Left kidney (tissue), 8 donors: ENCODE measurements at places on chromosomes 1 and 21. TPM values are rescaled to one million over a fixed set of nuclear protein-coding genes. Genes with fewer than 3 reads are reported as not detected.

DNA sequence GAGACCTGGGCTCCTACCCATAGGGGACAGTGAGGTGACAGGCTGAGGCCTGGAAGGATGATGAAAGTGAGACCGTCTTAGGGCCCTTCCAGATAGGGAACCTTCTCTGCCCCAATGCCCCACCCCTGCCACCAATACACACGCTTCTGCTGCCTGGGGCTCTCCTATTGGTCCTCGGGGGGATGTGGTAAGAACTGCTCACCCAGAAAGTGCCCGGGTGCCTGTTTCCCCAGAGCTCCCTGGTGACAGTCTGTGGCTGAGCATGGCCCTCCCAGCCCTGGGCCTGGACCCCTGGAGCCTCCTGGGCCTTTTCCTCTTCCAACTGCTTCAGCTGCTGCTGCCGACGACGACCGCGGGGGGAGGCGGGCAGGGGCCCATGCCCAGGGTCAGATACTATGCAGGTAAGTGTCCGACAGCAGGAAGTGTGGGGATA is 948 bp downstream of the SEMA4A start:
- no peak for DNase-seq

LHX8 gene
- not detected for polyA plus RNA-seq

DNA sequence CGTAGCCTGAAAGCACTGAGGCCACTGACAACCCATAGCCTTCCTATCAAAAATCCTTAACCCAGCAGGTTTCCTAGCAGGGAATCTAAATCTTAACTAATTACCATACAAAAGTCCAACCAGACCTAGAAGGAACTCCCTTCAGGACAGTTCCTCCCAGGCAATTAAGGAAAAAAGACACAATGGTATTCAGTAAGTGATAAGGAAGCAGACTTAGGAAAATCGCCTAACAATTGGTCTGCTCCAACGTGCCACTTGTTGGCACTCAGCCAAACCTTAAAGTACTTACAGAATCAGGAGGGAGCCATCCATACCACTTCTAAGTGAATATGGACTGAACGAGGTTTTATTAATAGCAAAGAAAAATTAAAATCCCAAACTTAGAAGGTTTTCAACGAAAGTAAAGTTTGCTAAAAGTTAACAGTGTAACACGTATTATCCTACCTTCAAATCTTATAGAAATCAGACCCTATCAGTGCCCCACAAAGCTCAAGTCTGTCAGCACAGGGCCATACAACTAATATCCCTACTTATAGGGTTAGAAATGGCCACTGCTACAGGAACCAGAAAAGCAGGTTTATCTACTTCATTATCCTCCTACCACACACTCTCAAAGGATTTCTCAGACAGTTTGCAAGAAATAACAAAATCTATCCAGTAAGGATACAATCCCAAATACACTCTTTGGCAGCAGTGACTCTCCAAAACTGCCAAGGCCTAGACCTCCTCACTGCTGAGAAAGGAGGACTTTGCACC is 29.0 kb downstream of the SPATA6 start:
- DNase-seq, result no peak

- DNase-seq, result no peak
Measured at GRCh38 chr1:53731779-53732305, 7.1 kb downstream of the GLIS1 start.

- DNase-seq, result peak; percentile 58
Measured at GRCh38 chr1:202998836-202999750, 8.1 kb upstream of the TMEM183A start.

DNA sequence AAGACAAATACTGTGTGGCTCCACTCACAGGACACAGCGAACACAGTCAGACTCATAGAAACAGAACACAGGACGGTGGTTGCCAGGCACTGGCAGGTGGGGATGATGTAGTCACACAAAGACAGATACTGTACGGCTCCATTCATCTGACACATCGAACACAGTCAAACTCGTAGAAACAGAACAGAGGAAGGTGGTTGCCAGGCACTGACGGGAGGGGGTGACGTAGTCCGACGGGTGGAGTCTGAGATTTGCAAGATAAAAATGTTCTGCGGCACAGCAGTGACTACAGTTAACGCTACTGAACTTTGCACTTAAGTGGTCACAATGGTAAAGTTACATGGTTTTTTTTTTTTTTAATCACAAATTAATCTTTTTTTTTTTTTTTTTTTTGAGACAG is 18.7 kb downstream of the C21orf58 start:
- DNase-seq, result no peak

DNA sequence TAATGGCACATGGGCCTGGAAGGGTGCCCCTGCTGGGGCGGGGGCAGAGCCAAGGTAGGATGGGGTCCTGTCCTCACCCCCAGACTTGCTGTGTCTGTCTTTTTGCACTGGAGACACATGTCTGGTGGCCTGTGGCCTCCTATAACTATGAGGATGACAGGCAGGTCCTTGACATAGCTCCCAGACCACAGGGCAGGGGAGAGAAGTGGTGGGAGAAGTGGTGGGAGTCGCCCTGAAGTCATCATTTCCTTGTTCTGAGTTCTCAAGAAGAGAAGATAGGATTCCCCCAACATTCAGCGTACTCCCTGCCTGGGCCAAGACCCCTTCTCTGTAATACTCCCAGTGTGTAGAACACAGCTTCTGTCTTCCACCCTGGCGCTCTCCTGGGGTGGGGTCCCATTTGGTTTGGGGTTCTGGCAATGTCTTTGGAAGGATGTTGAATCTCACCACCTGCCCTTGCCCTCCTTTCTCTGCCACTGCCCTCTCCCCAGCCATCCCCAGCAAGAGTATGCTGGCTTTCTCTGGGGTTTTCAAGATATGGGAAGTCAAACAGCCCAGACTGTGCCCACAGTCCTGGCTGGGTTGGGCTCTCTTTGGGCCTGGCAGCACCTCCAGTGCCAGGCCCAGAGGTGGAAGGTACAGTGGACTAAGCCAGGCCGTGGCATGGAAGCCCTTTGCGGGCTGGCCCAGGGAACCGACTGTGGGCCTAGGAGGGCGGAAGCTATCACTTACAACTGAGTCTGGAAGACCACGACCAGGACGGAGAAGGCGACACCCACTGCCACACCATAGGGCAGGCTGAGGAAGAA is 19.4 kb downstream of the SLC26A9 start:
- no peak for DNase-seq

PERM1 gene
- polyA plus RNA-seq, result 0.12 TPM

- no peak for DNase-seq
Measured at GRCh38 chr1:198657550-198658064, 18.8 kb downstream of the PTPRC start.

- DNase-seq, result no peak
Measured at GRCh38 chr1:63955370-63956145, 181.7 kb downstream of the ROR1 start.

BTBD8 gene
- polyA plus RNA-seq, result 9.0 TPM

GRCh38 chr1:203124546-203125317 is 2.8 kb upstream of the ADORA1 start:
- no peak for DNase-seq

SMIM11 gene
- 5.7 TPM for polyA plus RNA-seq

KANK4 gene
- 23.4 TPM for polyA plus RNA-seq

PLEKHN1 gene
- 0.20 TPM for polyA plus RNA-seq

NLRP3 gene
- polyA plus RNA-seq, result 0.86 TPM

- DNase-seq, result no peak
Measured at GRCh38 chr1:9438431-9439073, 100.7 kb upstream of the SLC25A33 start.

PRKAA2 gene
- 22.5 TPM for polyA plus RNA-seq

- DNase-seq, result no peak
Measured at GRCh38 chr1:4653328-4653660, 1.1 kb upstream of the AJAP1 start.

DNA sequence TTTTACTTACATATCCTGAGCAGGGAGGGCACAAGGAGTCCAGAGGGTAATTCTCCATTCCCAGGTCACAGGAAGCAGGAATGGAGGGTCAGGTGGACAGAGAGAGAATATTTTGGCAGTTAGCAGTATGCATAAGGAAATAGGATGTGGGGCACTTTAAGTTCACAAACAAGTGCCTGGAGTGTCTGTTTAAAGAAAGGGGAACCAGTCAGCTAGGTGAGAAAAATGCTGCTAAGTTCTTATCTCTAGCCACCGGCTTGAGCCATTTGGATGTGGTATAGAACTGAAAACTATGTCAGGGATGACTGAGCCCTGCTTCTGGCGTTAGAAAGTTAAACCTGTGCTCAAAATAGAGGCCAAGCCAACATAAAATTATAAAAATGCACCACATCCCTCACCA is 739.7 kb upstream of the NCAM2 start:
- DNase-seq, result no peak

- DNase-seq, result no peak
Measured at GRCh38 chr1:198669023-198669698, 30.3 kb downstream of the PTPRC start.

GRCh38 chr1:228851618-228852017 is 116.3 kb downstream of the RHOU start:
- no peak for DNase-seq

DNA sequence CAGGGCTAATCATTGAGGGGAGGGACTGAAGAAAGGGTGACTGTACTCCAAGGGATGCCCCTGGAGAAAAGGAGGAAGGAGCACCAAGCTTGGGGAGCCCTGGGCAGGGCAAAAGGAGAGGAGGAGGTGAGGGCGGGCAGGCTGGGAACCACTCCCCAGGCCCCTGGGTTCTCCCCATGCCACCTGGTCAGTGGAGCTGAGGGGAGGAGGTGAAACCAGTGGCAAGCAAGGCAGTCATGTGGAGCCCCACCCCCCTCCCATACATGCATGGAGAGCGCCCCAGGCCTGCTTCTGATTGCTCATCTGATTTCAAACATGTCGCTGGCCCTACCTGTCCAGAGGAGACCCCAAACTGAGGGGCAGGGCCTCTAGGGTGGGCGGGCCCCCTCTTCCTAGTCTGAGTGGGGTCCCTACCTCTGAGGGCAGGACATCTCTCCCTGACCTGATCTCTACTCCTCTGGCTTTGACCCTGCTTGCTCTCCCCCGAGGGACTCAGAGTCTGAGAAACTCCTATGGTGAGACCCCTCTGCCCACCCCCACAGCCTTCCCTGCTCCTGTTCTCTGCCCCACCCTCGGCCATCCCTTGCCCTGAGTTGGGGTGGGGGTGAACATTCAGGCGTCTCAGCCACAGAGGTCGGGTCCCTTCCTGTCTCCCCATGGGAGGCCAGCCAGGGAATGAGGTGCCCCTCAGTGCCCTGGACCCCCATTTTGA is 18.6 kb downstream of the INSRR start:
- DNase-seq, result no peak

GRCh38 chr1:101257500-101258325 is 20.9 kb downstream of the S1PR1 start:
- DNase-seq, result no peak

DNA sequence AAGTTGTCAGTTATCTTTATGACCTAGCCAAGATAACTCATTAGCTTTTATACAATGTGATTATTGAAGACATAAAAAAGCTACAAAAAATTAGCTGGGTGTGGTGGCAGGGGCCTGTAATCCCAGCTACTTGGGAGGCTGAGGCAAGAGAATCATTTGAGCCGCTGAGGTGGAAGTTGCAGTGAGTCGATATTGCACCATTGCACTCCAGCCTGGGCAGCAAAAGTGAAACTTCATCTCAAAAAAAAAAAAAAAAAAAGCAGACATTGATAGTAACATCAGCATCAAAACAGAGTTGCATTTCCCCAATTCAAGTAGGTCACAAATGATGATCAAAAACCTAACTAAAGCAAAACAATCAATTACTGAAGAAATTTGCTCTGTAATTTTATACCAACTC is 191.4 kb downstream of the PTGER3 start:
- DNase-seq, result no peak

APH1A gene
- polyA plus RNA-seq, result 184 TPM

- no peak for DNase-seq
Measured at GRCh38 chr1:225815526-225816178, 5.7 kb downstream of the EPHX1 start.

ITGB3BP gene
- 84.2 TPM for polyA plus RNA-seq

LMOD1 gene
- polyA plus RNA-seq, result 3.9 TPM

DNA sequence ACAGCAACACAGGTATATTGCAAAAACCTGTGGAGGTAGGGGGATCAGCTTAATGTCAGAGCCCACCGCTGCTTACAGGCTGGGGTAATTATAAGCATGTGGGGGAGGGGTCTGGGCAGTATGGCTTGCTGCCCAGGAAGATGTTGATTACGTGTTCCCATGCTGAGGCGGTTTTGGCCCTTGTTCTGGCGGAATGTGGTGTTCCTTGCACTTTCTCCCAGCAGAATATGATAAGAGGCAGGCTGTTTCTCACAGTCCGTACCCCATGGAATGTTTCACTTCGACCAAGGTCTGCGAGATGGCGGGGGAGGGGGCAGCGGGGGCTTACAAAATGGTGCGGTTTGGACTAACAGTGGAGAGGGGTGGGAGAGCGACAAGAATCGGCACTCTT is 9.8 kb upstream of the HPCAL4 start:
- peak; percentile 7 for DNase-seq

DNA sequence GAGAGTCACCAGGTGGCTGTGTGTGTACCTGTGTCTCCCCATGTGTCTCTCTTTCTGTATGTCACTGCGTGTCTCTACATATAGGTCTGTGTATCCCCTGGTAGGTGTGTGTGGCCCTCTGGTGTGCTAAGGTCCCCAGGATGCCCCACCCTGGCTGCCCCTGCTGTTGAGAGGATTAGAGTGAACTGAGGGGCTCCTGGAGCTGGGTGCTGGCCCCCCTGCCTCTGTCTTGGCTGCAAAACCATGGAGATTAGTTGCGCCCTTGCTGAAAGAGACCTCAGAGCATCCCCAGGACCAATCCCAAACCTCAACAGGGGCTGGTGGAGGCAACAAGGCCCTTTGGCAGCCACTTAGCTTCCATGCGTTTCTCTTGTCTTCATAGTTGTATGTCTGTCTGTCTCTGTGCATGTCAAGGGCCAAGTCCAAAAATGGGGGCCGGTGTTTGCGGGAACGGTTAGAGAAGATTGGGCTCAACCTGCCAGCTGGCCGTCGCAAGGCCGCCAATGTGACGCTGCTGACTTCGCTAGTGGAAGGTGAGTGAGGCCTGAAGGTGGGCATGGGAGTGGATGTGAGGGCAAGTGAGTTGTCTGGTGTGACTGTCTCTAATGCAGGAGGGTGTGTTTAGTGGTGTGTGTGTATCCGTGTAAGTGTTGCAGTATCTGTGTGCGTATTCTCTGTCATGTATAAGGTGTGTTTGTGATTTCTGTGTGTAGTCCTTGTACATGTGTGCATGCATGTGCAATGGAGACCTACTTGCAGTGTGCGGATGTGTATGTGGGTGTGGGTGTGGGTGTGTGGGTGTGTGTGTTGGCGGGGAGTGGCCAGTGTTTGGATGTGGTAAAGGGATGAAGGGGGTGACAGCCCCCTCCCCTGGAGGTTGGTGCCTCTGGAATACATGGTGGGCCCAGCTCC is 16.7 kb downstream of the TFAP2E start:
- DNase-seq, result no peak

- DNase-seq, result no peak
Measured at GRCh38 chr1:162236618-162237017, 140.0 kb downstream of the SPATA46 start.

GRCh38 chr1:192732787-192733186 is 76.1 kb upstream of the RGS2 start:
- no peak for DNase-seq

- no peak for DNase-seq
Measured at GRCh38 chr1:162113419-162113818, 43.9 kb downstream of the NOS1AP start.

DNA sequence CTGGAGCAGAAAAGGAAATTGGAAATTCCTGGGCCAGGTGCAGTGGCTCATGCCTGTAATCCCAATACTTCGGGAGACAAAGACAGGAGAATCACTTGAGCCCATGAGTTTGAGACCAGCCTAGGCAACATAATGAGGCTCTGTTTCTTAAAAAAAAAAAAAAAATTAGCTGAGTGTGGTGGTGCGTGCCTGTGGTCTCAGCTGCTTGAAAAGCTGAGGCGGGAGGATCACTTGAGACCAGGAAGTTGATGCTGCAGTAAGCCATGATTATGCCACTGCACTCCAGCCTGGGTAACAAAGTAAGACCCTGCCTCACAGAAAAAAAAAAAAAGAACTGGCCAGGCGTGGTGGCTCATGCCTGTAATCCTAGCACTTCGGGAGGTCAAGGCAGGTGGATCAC is 56.7 kb downstream of the SRSF11 start:
- DNase-seq, result no peak

SAMD13 gene
- polyA plus RNA-seq, result 6.6 TPM
